ENCODE measurements at places on chromosomes 2 and 18.

GRCh38 chr2:26884486-26884885 is 36.6 kb downstream of the DPYSL5 start:
- DNase-seq, result no peak

- DNase-seq, result no peak
Measured at GRCh38 chr2:9020267-9020666, 16.8 kb upstream of the MBOAT2 start.

DNA sequence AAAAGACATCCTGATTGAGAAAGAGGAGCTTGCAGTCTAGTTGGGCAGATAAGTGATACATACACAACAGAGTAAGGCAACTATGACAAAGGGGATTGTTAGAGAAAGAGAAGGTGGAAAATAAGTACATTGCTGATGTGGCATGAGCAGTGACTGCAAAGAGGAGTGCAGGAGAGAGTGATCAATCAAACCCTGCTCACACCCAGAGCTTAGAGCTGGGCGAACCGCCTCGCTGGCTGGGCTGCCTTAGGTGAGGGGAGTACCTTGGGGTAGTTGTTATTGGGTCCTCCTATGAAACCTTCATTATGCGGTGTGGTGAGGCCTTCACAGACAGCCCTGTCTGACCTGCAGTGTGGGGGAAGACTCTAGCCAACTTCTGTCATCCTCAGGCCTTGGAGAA is 161.7 kb downstream of the FHOD3 start:
- DNase-seq, result no peak

GRCh38 chr18:37577051-37577611 is 11.5 kb upstream of the CELF4 start:
- no peak for DNase-seq

GRCh38 chr2:178949584-178949983 is 100.4 kb downstream of the CCDC141 start:
- no peak for DNase-seq

GRCh38 chr2:224268441-224268840 is 133.5 kb downstream of the FAM124B start:
- no peak for DNase-seq

DNA sequence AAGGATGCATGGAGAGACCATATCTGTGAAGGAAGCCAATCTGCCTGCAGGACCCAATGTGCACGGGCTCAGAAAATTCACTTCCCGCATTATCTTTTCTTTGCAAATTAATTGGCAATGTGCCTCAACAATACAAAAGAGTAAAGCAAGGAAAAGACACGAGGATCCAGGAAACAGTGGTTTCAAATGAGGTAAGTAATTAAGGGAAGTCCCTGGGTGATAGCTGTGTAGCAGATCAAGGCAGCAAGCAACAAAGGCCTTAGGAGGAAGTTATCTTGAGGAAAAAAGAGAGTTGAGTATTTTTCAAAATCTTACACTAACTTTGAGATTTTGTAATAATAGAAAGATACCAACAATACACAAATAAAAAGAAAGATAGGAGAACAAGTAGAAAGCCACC is 44.3 kb upstream of the TGIF1 start:
- no peak for DNase-seq

Data from activated T-cell treated with anti-CD3 and anti-CD28 coated beads for 4 hours (primary cell).